Bone marrow (tissue), 2 donors: ENCODE measurements at places on chromosomes 7 and 10.

DNA sequence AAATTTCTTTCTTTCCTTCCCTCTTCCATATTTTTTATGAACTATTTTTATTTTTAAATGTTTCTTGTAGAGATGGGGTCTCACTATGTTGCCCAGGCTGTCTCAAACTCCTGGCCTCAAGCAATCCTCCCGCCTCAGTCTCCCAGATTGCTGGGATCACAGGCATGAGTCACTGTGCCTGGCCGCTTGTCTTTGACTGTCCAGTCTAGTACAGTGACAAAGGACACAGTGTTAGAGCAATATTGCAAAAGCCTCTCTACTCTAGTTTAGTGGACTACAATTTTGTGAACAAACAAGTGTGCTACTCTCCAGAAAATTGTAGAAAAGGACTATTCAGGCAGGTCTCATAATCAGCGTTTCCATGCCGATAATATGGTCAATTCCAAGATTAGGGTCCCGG lies 11.0 kb downstream of the CPA4 start:
- no peak for DNase-seq

GRCh38 chr7:37128327-37129034 lies 320.2 kb downstream of the ELMO1 start:
- no peak for DNase-seq

DNA sequence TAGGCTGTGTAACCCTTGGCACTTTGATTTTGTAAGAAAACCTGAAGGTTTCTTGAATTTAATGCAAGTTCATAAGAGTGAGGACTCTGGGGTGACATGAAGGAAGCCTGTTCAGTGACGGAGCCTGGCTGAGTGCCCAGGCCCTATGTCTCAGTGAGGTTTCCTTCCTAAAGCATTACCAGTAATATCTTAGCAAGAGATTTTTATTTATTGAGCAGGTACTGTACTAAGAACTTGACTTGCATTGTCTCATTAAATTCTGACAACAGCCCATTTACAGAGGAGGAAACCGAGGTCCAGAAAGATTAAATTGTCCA lies 197.2 kb downstream of the HECW1 start:
- DNase-seq: no peak

GRCh38 chr10:14086596-14086995 lies 244.1 kb downstream of the FRMD4A start:
- no peak for DNase-seq

DNA sequence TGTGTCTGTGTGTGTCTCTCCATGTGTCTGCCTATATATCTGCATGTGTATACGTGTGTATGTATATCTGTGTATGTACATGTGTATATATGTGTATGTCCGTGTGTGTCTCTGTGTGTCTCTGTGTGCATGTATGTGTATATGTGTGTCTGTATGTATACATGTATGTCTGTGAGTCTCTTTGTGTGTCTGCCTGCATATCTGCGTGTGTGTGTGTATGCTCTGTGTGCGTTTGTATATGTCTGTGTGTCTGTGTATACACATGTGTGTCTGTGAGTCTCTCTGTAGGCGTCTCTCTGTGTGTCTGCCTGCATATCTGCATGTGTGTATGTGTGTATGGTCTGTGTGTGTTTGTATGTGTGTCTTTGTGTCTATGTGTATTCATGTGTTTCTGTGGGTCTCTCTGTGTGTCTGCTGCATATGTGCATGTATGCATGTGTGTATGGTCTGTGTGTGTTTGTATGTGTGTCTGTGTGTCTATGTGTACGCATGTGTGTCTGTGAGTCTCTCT lies 23.7 kb upstream of the KLF6 start:
- no peak for DNase-seq

DNA sequence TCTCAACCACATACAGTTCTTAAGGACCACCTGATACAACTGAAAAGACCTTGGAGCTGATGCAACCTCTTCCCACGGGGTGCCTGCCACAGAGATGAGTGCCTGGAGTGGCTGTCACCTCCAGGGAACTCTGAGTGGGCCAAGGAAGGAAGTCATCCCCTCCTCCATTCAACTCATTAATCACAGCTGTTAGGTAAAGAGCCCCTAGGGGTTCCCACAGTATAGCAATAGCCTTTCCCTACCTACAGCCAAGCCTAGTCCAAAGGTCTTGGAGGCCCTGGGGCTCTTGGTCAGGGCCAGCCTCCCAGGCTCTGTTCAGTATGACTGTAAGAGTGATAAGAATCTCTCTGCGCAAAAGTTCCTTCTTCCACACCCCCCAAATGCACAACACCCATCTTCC lies 70.4 kb upstream of the NFE2L3 start:
- no peak for DNase-seq

DNA sequence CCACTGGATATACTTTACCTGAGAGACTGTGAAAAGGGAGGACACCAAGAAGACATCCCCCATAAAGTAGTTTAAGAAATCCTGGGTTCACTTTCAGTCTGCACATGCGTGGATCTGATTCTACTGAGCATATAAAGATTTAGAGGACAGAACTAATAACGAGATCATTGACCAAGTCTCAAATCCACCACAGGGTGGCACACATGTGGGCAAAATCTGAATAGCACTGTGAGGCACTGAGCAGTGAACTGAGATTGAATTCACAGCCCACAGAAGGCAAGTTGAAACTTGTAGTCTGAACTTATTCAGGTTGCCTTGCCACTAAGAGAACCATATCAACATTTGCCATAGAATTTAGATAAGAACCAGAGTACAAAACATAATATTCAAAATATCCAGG lies 818.6 kb downstream of the GRID1 start:
- no peak for DNase-seq

GRCh38 chr10:100045592-100045991 lies 35.8 kb upstream of the DNMBP start:
- no peak for DNase-seq

GRCh38 chr7:77242068-77242467 lies 42.4 kb upstream of the FGL2 start:
- DNase-seq: no peak

- no peak for DNase-seq
Observed at GRCh38 chr10:108443636-108444035, 1279.1 kb upstream of the SORCS1 start.

GRCh38 chr10:71600849-71601248 lies 118.7 kb downstream of the C10orf105 start:
- no peak for DNase-seq

- DNase-seq: no peak
Observed at GRCh38 chr10:31574577-31574976, 255.6 kb downstream of the ZEB1 start.

DNA sequence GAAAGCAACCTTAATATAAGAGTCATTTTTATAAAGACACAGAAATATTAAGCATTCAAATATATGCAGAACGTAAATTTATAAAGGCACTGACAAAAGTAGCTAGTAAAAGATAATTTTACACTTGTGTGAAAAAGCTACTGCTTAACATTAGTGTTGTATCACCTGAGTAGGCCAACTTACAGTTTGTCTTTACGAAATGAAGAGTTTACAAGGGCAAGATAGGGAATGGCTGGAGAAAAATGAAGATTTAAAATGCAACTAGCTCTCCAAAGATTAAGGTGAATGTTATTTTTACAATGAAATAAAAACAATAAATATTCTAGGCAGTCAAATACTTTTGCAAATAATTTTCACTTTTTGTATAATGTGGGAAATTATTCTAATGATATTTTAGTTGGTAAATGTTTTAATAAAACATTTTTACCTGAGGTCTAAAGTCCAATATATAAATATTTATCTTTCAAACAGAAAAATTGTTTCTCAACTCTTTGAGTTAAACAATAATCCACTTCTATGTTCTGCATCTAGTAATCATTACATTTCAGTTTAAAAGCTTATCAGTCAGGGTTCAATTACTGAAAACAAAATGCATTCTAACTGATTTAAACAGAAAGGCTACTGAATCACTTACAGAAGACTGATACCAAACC lies 382.6 kb downstream of the IPMK start:
- no peak for DNase-seq

GRCh38 chr10:73886661-73887293 lies 12.4 kb upstream of the CAMK2G start:
- no peak for DNase-seq

DNA sequence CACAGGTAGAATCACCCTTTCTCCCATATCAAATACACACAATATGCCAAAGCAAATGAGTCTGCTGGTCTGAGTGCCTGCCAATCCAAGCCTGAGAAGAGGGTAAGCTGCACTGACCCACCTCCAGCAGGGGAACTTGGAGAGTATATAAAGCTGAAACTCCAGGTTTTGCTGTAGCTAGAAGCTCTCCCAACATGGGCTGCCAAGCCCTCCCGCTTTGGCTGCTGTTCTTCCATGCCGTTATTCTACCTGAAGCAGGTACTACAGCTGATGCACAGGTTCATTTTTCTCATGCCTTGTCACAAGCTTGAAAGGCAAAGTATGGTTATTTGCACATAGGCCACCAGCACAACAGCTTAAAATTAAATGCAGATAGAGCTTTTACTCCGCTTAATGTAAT lies 21.5 kb upstream of the C10orf120 start:
- DNase-seq: no peak

DNA sequence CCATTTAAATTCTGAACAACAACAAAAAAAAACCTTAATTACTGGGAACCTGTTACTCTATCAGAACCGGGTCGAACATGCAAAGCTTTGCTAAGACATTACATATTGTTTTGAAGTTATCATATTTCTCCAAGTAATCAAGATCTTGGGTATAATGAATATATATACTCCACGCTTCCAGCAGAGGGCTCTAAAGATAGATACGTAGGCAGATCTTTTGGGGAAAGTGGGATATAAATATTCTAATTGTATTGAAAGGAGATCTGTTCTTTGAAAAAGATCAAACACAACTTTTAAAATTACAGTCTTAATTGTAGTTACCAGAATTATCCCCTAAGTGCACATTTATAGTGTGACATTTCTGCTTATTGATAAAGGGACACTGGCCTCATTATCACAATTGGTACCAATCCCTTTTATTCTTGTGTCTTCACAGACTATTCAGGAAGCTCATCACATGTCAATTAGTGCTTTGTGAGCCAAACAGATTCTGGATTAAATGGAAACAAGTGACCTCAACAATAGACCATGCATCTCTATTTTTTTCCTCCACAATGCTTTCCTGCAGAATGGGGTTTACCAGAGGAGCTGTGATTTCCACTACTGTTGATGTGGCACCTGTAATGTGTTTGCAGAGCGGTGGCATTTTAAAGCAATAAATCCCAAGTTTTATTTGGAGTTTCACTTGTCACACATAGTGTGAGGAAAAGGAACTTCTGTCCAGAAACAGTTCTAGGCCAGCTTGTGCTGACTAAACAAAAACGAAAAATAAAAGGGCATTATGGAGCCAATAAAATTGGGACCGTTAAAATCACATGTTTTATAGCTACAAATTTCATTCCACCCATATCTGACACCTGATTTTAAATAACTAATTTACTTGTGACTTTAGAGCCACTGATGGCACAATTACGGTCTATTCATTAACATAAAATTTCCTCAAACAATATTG lies 122.4 kb downstream of the CTTNBP2 start:
- DNase-seq: no peak

DNA sequence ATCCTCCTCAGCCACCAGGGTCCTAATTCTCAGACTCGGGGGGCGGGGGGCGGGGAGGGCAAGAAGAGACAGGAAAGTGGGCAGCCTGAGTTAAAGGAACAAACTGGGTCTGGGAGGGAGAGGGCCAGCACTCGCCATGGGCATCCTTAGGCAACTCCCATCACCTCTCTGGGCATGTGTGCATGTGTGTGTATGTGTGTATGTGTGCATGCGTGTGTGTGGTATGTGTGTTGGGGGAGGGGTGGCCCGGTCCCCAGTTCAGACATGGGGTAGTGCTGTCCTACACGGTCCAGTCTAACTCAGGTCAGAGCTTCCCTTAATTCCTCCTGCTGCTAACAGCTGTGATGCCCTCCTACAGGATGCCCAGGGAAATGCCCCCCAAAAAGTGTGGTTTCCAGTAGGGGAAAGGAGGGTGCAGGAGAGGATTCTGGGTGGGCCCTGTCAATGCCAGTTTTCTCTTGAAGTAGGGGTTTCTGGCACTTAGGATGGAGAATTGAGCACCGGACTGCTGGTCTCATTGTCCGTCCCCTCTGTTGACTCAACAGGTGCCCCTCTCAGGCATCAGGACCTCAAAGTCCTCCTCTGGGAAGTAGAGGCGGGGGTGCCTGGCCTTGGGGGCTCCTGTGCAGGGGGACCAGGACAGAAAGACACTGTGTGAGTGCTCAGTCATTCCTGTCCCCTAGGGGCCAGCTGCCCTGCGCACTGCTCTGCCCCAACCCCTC lies 15.1 kb upstream of the ZMIZ1 start:
- no peak for DNase-seq

- DNase-seq: no peak
Observed at GRCh38 chr10:129467359-129468064, 471 bp downstream of the MGMT start.

- no peak for DNase-seq
Observed at GRCh38 chr7:127865466-127865865, 165.8 kb downstream of the LRRC4 start.

DNA sequence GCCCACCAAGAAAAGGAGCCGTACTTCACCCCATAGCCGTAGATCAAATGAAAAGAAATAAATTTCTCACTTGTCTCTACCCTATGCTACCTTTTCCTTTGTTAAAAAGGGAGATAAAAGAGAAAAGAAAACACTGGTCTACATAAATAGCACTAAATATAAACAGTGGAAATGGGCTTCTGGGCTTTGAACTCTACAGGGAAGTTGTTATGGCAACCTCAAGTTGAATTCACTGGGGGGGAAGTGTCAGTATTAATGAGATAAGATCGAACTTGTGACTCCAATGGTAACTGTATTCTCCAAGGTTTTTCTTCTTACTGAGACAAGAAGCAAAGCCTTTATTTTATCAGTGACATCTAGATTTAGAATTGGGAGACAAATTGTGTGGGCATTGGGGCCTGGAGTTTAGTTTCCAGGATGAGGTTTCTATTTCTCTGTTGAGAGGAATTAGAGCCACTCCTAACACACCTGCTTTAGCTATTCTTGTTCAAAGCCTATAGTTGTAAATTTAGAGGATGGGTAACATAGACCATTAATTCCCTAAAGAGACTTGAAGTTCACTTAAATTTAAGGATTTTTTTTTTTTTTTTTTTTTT lies 604.3 kb upstream of the GALNT17 start:
- DNase-seq: no peak

DNA sequence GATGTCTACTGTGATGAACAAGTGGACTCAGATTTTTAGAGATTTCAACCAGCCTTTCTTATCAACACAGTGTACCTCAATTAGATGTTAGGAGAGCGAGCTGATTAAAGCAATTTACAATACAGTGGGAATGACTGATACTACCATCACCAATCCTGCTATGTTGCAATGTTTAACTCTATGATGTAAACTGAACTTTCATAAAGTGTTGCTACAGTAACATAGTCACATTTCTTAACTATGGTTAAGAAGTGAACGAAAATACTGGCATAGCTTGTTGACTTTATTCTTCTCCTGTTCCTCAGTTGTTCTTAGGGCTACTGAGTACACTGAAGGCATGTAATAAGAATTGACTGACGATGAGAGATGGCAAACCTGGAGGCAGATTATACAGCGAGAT lies 139.8 kb downstream of the MYOF start:
- DNase-seq: no peak

GRCh38 chr10:18368682-18369081 lies 228.5 kb downstream of the CACNB2 start:
- DNase-seq: no peak
